ENCODE measurements at places on chromosomes 7 and 10. TPM values are rescaled to one million over a fixed set of nuclear protein-coding genes. Genes with fewer than 3 reads are reported as not detected.

DNA sequence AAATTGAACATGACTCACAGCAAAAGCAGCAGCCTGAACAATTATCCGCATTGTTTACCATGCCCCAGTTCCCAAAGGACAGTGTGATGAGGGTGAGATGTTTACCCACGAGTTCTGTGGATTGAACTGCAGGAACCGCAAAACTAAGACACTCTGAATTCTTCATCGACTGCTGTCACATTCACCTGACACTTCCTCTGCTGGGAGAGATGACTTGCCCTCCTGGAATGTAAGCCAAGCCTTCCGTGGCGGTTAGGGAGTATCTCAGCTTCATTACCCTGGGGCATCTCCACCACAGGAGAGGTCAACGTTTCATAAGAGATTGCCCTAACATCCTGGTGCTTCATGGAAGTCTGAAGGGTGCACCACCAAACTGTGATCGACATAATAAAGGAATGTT lies 374.6 kb upstream of the ADARB2 start:
- no peaks in the 10 kb centered on the region for H3K27me3 ChIP-seq
- H3K4me3 ChIP-seq = no peak overlapping the region
- H3K27ac ChIP-seq = no peak overlapping the region
- H3K4me1 ChIP-seq = no peaks in the 10 kb centered on the region

LBX1 gene
- total RNA-seq = 1.9 TPM

NEUROG3 gene
- total RNA-seq = not detected

GRCh38 chr7:150428671-150429451 lies 21.6 kb upstream of the GIMAP8 start:
- H3K4me1 ChIP-seq = peaks cover 17% of the 10 kb centered on the region
- H3K4me3 ChIP-seq = no peak overlapping the region
- no peak overlapping the region for H3K27ac ChIP-seq
- H3K36me3 ChIP-seq = no peaks in the 10 kb centered on the region
- H3K27me3 ChIP-seq = no peaks in the 10 kb centered on the region

- H3K36me3 ChIP-seq = no peaks in the 10 kb centered on the region
- no peak overlapping the region for H3K27ac ChIP-seq
- no peak overlapping the region for H3K4me3 ChIP-seq
- H3K4me1 ChIP-seq = no peaks in the 10 kb centered on the region
- DNase-seq = no peak
- H3K27me3 ChIP-seq = no peaks in the 10 kb centered on the region
Observed at GRCh38 chr10:112883360-112884178, 66.5 kb upstream of the TCF7L2 start.

DNA sequence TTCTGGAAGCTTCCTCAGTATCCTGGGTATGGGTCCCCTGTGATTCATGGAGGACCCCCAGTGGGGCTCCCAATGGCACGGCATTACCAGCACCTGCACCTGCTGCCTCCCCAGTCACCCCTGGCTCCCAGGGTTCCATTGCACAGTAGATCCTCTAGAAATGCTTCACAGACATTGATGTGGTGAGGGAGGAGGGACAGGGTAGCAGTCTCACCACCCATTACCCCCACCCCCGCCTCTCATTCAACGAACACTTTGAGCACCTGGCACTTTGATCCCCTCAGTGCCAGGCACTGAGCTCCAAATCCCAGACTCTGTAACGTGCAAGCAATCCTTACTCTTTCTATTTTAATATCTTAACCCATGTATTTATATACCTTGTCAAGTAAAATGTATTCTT lies 26.8 kb upstream of the PSAP start:
- DNase-seq = no peak
- peaks cover 15% of the 10 kb centered on the region for H3K4me1 ChIP-seq
- no peaks in the 10 kb centered on the region for H3K27me3 ChIP-seq
- no peak overlapping the region for H3K27ac ChIP-seq

DNA sequence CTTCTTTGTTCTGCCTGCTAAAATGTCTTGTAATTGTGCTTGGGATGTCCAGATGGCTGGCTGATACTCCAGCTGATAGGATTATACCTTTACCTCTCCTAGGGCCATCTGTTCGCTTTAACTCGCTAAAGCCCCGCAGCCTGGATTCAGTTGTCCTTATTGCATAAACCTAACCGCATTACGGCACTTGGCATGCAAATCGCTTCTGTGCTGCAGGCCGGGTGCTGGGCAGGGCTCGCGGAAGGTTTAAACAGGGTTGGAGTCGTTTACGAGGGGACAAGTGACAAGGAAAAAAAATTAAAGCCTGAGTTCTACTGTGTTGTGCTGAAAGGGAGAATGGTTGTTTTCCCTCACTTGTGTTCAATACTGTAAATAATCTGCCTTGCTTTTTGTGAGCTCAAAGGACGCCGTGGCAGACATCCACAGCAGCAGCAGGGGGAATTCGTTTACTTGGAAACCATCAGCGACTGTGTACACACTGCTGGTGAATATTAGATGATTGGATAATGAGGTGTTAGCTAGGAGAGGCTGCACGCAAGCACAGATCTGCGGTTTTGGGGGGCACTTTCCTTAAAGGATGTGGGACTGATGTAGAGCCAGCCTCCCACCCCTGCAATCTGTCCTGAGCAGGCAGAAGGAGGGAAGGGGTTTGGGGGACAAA lies 93.0 kb downstream of the EBF3 start:
- no peaks in the 10 kb centered on the region for H3K27me3 ChIP-seq
- no peak overlapping the region for H3K4me3 ChIP-seq
- H3K36me3 ChIP-seq = peaks cover 30% of the 10 kb centered on the region

NUTM2E gene
- 0.79 TPM for total RNA-seq

- peaks cover 28% of the 10 kb centered on the region for H3K4me1 ChIP-seq
- no peaks in the 10 kb centered on the region for H3K27me3 ChIP-seq
- no peaks in the 10 kb centered on the region for H3K36me3 ChIP-seq
- H3K27ac ChIP-seq = no peak overlapping the region
- H3K4me3 ChIP-seq = no peak overlapping the region
Observed at GRCh38 chr7:151456782-151457181, 16.8 kb upstream of the CRYGN start.

- no peaks in the 10 kb centered on the region for H3K27me3 ChIP-seq
- peak overlapping the region; percentile 37 for H3K27ac ChIP-seq
- DNase-seq = no peak
Observed at GRCh38 chr10:88045656-88046415, 182.4 kb downstream of the PTEN start.

ALOX5 gene
- 2.1 TPM for total RNA-seq

GRCh38 chr10:53440601-53441000 lies 668.0 kb upstream of the MBL2 start:
- H3K27ac ChIP-seq = no peak overlapping the region
- no peaks in the 10 kb centered on the region for H3K4me1 ChIP-seq
- no peak overlapping the region for H3K4me3 ChIP-seq
- no peaks in the 10 kb centered on the region for H3K36me3 ChIP-seq
- no peak for DNase-seq

CUX1 gene
- total RNA-seq = 58.2 TPM

SORBS1 gene
- 129 TPM for total RNA-seq

DNA sequence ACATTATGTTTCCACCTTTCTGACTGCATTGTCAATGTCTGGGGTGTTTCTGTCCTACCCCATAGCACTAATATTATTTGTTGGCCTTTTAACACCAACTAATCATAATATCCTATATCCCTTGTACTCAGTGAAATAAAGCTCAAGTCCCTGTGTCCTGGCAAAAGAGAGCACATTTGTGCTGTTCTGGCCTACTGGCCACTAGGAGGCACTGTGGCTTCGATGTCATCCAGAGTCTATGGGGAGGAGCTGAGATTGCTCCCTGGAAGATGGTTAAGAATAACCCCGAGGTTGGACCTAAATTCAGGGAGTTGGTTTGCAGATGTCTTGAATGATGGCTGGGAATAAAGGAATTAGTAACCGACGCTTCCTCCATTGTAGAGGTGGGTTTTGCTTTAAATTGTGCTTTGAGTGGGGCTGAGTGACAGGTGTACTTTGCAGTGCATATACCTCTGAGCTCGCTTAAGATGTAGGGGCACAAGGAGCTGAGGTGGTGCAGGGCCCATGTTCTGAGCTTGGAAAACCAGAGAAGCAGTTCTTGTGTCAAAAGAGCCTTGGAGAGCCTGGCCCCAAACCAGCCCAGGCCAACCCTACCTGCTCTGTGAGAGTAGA lies 191.2 kb upstream of the PRSS1 start:
- DNase-seq = no peak
- no peaks in the 10 kb centered on the region for H3K36me3 ChIP-seq
- no peaks in the 10 kb centered on the region for H3K27me3 ChIP-seq
- H3K4me3 ChIP-seq = no peak overlapping the region

- H3K27ac ChIP-seq = no peak overlapping the region
- no peaks in the 10 kb centered on the region for H3K4me1 ChIP-seq
- H3K27me3 ChIP-seq = no peaks in the 10 kb centered on the region
Observed at GRCh38 chr7:91866599-91867148, 13.8 kb downstream of the MTERF1 start.

DYNC1I1 gene
- total RNA-seq = 34.6 TPM

NUDT5 gene
- total RNA-seq = 62.3 TPM

MYL10 gene
- not detected for total RNA-seq

- no peaks in the 10 kb centered on the region for H3K36me3 ChIP-seq
- H3K4me3 ChIP-seq = no peak overlapping the region
- no peaks in the 10 kb centered on the region for H3K4me1 ChIP-seq
- DNase-seq = no peak
- no peaks in the 10 kb centered on the region for H3K27me3 ChIP-seq
- H3K27ac ChIP-seq = no peak overlapping the region
Observed at GRCh38 chr7:17236603-17237002, 61.8 kb upstream of the AHR start.

DNA sequence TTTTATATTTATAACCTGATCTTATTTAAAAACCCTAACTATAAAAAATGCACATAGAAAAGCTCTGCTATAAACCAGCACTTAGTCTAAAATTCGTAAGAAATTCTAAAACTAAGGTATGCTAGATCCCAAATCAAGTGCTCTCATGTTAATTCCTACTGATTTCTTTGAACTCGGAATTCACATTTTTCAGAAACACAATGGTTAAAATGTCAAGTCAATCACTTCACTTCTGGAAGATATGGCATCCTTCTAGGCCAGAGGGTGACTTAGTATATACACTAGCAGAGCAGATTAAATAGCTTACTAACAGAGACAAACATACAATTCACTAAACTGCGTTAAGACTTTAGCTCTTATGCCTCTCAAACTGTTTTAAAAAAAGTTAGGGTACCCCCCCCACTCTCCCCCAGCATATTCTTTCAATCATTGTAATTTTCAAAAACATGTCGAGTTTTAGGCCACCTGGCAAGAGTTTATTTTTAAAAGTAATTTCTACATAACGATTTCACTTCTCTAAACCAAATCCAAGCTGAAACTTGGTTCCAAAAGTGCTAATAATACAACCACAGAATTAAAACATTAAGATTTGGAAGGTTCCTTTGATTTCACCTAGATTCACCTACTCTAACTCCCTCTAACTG lies 129.4 kb downstream of the NRBF2 start:
- H3K4me1 ChIP-seq = no peaks in the 10 kb centered on the region
- no peak overlapping the region for H3K27ac ChIP-seq
- H3K27me3 ChIP-seq = no peaks in the 10 kb centered on the region
- H3K36me3 ChIP-seq = peaks cover 5% of the 10 kb centered on the region
- DNase-seq = no peak

DNA sequence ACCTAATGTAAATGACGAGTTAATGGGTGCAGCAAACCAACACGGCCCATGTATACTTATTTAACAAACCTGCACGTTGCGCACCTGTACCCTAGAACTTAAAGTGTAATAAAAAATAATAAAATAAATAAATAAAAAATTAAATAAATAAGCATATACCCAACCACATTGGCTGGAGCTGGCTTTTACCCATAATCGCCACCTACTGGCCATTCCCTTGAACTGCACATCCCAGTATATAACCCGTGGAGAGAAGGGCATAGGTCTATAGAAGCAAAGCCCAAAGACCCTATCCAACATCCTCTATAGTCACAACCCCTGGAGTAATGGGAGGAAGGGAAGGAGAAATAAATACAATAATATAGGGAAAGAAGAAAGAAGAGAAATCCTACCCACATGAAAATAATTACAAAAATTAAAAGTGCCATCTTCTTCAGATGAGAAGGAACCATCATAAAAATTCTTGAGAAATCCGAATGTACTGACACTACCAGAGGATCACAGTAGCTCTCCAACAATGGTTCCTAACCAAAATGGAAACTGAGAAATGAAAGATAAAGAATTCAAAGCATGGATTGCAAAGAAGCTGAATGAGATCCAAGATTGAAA lies 65.6 kb downstream of the TWIST1 start:
- no peak overlapping the region for H3K4me3 ChIP-seq
- H3K27ac ChIP-seq = no peak overlapping the region

DNA sequence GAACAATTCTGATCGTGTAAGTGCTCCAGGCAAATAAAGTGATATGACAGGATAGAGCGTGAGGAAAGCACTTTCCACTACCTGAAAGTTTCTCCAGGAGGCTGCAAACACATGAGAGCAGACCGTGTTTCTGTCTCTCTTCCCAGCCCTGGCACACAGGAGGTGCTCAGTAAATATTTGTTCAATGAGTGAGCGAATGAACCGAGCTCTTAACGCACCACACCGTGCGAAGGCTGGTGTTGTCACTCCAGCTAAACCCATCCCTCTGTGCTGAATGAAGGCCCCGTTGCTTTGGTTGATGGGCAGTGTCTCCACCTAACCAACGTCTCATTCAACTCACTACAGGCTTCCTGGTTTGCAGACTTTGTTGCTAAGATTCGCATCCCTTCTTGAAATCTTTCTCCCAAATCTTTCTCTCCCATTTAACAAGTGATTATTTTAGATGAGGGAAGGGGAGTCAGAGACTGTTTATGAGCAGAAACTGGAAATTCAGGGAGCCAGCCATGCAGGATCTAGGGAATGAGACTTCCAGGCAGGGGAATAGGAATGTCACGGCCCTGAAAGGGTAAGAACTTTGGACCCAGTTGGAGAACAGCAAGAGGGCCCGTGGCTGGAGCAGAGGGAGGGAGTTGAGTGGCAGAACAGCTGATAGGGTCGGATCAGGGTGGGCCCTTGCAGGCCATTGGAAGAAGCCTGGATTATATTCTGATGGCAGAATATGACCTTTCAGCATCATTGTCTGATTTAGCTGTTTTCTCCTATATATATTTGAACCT lies 282.6 kb downstream of the CAMK1D start:
- no peaks in the 10 kb centered on the region for H3K36me3 ChIP-seq
- no peak overlapping the region for H3K4me3 ChIP-seq
- DNase-seq = no peak
- peaks cover 17% of the 10 kb centered on the region for H3K4me1 ChIP-seq
- no peak overlapping the region for H3K27ac ChIP-seq

GRCh38 chr7:63041786-63042185 lies 956.9 kb upstream of the ZNF722 start:
- H3K4me3 ChIP-seq = no peak overlapping the region
- DNase-seq = no peak
- no peaks in the 10 kb centered on the region for H3K36me3 ChIP-seq
- no peaks in the 10 kb centered on the region for H3K4me1 ChIP-seq

DNA sequence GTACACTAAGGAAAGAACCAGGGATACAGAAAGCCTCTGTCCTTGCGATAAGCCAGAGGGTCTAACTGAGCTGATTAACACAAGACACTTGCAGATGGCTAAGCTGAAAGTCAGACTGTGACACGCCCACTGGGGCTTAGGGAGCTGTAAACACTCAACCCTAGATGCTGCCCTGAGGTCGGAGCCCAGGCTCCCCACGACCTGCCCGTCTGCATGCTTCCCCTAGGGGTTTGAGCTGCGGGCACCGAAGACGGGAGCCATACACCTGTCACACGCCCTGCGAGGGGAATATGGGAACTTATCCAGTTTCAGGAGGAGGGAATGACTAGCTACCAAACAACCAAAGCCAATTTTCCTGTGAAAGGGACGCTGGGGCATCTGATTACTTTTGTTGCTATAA lies 96.0 kb downstream of the HTR5A start:
- H3K27me3 ChIP-seq = no peaks in the 10 kb centered on the region
- DNase-seq = no peak
- no peaks in the 10 kb centered on the region for H3K4me1 ChIP-seq
- H3K27ac ChIP-seq = no peak overlapping the region

- H3K4me3 ChIP-seq = no peak overlapping the region
- H3K36me3 ChIP-seq = peaks cover 37% of the 10 kb centered on the region
- H3K27ac ChIP-seq = peak overlapping the region; percentile 50
- no peak for DNase-seq
Observed at GRCh38 chr7:139714163-139714901, 63.5 kb downstream of the HIPK2 start.

All from spinal cord (tissue), 10 donors.